Activated T-helper 9 cell treated with anti-CD3 and anti-CD28 coated beads, Interleukin-2, amount 50 U/mL, for 16 hours (primary cell): ENCODE measurements at places on chromosomes 4 and X.

DNA sequence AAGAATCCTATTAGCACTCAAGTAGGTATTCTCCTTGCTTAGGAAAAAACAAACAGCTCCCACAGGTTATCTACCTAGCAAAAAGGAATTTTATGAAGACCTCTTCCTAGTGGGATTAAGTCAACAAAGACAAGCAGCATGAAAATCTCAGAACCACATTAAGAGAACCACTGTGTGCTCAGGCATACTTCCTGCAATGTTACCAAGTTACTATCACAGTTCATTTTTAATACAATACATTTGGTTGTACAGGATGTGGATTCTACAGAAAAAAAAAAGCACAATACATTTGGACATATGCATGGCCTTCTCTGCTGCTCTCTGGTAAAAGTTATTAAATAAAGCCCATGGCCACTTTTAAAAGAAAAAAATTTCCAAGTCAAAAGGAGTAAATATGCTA lies 193.7 kb downstream of the PPP3CA start:
- DNase-seq, result no peak

DNA sequence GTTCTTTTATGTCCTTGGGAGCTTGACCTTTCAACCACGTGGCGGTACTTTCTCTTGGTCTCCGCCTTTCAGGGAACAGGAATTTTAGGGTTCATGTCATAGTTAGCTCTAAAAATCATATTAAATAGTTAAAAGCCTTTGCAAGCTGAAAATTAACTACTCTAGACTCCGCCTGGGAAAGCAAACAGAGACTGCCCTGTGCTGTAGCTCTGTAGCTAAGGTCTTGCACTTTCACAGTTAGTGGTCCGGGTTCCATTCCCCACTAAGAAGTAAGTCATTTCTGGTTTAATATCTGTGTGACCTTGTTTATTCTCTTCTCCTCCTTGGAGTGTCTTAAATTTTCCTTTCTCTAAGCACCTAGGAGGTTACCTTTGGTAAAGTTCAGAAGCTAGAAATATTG lies 118.2 kb downstream of the PHF8 start:
- DNase-seq, result no peak

DNA sequence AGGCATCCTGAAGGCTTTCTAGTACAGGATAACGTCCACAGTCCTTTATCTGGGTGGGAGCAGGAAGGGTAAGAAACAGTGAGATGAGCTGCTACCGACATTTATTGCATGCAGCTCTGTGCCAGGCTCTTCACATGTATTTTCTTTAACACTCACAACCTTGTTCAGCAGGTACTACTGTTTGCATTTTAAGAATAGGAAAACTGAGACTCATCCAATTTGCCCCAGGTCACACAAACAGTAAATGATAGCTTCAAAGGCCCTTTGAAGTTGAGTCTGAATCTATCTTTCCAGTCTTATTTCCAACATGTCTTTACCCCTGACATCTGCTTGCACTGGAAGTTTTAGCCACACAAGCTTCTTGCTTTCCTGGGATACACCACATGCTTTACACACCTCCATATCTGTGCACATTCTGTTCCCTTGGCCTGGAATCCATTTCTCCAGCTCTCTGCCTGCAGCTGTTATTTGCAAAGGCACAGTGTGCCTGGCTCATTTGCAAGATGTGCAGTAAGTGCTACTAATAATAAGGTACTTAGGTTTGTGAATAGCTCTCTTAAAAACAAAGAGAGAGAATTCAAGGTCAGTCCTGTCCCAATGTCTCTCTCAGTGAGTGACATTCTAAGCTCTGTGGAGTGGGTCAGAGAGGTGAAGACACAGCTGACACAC lies 61.2 kb downstream of the METTL14 start:
- no peak for DNase-seq

DNA sequence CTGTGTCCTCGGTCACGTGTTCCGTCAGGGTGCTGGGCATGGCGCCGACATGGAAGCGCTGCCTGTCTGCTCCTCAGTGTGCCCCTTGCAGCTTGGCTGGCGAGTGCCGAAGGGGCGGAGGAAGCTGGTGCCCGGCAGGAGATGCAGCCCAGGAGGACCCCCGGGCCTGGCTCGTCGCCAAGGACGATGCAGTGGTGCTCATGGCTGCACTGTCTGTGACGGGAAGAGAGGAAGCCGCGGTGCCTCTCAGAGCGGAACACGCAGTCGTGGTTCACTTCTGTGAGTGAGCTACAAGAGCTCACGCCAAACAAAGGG lies 38.1 kb downstream of the FGFRL1 start:
- DNase-seq, result no peak

GRCh38 chr4:94202769-94203168 lies 4.9 kb upstream of the SMARCAD1 start:
- DNase-seq, result no peak

DNA sequence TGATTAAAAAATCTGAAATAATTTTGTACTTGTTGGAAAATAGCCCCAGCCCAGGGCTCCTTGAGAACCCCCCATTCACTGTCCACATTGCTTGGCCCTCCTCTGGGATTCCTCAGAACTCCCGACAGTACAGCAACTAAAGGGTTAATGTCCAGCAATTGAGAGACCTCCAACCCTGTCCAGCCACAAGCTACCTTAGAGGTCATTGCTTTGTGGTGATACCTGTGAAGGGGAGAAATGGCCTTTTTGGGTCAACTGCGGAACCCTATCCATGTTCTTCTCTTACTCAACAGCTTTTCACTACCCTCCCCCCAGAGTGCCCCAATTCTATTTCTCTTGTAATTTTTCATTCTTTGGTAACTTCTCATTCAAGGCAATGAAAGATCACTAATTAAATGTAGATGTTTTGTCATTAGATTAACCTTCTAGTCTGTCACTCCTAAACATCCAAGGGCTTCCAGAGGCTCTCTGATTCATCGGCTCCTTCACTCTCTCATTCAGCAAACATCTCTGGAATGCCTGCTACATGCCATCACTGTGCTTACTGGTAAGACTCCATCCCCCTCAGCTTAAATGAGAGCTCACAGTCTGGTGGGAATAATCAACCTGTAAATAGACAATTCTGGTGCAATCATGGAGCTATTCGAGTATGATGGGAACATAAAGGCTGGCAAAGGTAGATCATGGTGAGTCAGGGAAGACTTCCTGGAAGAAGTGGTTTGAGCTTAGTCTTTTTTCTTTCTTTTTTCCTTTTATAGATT lies 241.4 kb upstream of the PGRMC2 start:
- DNase-seq, result no peak

DNA sequence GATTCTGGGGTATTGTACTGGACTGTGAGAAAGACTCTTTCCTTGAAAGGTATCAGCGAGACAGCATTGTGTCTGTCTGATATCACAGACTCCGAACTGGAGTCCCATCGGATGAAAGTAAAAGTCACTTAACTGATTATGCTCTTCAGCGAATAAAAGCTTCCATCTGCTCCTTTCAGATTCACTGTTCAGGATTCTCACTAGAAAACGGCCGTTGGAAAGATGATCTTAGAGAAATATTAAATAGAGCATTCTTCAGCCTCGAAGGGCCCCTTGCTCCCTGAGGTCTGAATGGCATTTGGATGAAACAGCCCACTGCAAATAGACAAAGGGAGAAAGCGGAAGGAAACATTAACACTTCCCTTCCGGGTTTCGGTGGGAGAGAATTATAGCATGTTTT lies 416.2 kb upstream of the PRKX start:
- DNase-seq, result no peak

GRCh38 chrX:55127692-55128091 lies 38.9 kb downstream of the PAGE2 start:
- no peak for DNase-seq
